Inflammatory macrophage treated with lipopolysaccharide for 4 hours (primary cell): ENCODE measurements at places on chromosomes 4 and X.
A peak's percentile ranks its signal among the peaks of the same experiment; 100 is the strongest.

DNA sequence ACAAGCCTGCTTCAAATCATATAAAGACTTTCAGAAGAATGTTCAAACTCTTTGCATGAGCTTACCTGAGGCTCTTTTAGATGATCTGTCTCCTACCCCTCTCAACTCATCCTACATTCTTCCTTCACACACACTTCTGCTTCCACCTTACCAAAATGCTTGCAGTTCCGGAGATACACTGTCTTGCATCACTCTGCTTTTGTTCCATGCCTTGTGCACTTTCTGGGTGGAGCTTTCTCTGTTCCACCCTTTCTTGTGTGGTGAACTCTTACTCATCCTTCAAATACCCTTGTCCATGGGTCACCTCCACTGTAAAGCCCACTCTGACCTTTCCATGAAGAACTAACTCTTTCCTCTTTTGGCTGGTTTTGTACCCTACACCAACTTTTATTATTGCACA, 18.4 kb upstream of the MGST2 start:
- no peak for DNase-seq

GRCh38 chr4:73139245-73139644, 69.7 kb upstream of the COX18 start:
- DNase-seq: no peak

DNA sequence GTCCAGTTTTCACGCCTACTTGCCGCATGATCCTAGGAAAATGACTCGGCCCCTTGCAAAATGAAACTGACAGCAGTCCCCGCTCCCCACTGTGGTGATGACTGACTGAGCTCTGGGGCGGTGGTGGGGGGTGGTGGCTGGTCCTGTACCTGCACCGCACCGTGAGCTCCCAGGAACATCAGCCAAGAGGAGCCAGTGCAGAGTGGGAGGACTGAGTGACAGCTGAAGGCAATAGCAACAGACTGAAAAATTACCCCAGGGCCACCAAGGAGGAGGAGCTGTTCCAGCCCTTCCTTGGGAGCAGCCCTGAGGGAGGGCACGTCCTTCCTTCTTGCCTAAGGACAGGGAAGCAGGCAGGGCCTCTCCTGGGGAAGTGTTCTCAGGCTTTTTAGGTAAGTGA, 2.4 kb upstream of the C4orf50 start:
- DNase-seq: no peak

DNA sequence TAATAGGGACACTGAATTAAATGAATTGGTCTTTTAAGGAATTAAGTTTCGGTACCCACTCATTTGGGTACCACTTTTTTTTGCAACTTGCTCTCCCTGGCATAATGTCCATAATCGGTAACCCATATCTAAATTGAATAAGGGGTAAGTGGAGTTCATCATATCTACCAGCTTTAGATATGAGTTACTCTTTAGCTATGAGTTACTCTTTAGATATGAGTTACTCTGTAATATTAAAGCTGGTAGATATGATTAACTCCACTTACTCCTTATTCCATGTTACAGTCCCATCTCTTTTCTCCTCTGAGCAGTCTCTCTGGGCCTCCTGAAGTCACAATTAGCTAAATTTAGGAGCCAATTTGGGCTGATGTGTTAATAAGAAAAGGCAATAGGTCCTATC, 85.7 kb downstream of the TEX13C start:
- DNase-seq: no peak

- no peak for DNase-seq
Observed at GRCh38 chrX:147763131-147763530, 148.6 kb upstream of the FMR1 start.

GRCh38 chr4:44662623-44663005, 11.2 kb upstream of the YIPF7 start:
- DNase-seq: peak; percentile 46

DNA sequence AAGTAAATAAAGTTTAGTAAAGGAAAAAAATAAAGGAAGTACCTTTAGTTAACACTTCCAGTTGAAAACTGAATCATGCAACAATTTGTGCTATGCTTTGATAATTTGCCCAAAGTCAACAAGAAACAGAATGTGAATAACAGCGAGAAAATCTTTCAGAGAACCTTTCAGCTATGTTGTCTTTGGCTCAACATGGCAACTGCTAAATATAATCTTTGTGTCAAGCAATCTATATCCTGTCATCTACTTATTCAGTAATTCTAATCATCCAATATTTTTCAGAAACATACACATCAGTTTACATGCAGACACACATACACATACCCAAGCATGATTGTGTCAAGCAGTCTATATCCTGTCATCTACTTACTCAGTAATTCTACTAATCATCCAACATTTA, 136.0 kb upstream of the PABPC4L start:
- DNase-seq: no peak

DNA sequence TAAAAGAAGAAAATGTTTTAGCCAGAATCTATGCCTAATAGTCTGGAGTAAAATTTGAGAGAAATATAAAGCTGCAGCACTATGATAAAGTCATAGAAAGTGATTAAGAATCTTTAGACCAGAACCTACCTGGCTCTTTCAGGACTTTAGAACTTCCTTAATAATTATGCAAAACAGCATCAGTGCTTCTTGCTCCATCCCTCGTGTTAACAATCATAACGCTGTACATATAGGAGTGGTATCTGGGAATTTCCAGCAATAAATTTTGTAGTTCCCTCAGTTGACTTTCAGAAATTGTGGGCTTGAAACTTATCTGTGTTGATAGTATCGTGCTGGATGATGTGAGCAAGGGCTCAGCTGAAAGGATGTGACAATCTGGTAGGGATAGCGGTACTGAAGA, 102.1 kb upstream of the RASGEF1B start:
- no peak for DNase-seq

GRCh38 chr4:156248917-156249316, 295.3 kb upstream of the CTSO start:
- DNase-seq: peak; percentile 55

DNA sequence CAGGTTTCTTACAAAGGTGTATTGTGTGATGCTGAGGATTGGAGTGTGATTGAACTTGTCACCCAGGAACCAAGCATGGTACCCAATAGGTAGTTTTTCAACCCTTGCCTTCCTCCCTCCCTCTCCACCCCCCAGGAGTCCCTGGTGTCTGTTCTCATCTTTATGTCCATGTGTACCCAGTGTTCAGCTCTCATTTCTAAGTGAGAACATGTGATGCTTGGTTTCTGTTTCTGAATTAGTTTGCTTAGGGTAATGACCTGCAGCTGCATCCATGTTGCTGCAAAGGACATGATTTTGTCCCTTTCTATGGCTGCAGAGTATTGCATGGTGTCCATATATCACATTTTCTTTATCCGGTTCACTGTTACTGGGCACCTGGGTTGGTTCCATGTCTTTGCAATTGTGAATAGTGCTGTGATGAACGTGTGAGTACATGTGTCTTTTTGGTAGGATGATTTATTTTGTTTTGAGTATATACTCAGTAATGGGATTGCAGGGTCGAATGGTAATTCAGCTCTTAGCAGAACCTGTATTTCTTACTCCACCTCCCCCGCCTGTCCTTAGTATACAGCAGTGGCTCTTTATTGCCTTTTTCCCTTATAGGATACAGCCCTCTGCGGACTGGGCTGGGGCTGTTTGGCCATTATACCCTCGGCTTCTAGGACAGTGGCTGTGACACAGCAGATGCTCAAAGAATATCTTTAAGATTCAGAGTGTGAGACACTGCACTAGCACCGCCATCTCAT, 145.4 kb downstream of the PTTG2 start:
- peak; percentile 54 for DNase-seq

DNA sequence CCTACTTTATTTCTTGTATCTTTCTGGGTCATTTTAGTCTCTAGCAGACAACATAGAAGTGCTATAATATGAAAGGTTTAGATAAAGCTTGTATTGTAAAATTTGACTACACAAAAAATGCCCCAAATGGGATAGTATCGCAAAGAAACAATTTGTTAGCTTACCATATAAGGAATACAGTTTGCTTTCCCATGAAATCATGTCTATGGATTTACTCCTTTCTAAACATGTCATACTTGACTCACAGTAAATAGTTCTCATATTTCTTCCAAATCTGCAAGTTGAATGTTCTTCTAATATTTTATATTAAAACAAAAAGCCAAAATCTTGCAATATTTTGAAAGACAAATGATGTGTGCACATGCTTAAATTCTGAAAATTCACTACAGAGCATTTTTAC, 103.9 kb downstream of the PPA2 start:
- DNase-seq: no peak
